Stimulated activated CD4-positive, alpha-beta T cell treated with anti-CD3 and anti-CD28 coated beads, Interleukin-15, amount 100 ng/mL, for 48 hours (primary cell): ENCODE measurements at places on chromosomes 6 and 20.

- no peak for DNase-seq
These were observed 15.9 kb downstream of the TMEM200A start for GRCh38 chr6:130381459-130382380.

DNA sequence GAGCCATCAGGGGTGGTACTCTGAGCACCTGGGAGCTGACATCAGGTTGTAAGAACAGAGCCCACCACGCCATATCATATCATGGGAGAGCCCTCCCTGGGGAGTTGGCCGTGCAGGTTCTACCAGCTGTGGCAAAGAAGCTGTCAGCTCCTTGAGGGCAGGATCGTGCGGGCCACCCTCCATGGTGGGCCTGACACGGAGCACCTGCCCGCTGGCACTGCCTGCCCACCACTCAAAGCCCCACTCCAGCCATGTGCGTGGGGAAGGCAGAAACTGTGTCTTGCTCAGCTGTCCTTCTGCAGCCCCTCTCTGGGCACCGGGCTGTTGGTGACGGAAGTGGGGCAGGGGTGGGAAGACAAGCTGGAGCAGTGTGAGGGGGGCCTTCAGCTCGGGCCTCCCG is 14.3 kb downstream of the PRPH2 start:
- DNase-seq, result no peak

DNA sequence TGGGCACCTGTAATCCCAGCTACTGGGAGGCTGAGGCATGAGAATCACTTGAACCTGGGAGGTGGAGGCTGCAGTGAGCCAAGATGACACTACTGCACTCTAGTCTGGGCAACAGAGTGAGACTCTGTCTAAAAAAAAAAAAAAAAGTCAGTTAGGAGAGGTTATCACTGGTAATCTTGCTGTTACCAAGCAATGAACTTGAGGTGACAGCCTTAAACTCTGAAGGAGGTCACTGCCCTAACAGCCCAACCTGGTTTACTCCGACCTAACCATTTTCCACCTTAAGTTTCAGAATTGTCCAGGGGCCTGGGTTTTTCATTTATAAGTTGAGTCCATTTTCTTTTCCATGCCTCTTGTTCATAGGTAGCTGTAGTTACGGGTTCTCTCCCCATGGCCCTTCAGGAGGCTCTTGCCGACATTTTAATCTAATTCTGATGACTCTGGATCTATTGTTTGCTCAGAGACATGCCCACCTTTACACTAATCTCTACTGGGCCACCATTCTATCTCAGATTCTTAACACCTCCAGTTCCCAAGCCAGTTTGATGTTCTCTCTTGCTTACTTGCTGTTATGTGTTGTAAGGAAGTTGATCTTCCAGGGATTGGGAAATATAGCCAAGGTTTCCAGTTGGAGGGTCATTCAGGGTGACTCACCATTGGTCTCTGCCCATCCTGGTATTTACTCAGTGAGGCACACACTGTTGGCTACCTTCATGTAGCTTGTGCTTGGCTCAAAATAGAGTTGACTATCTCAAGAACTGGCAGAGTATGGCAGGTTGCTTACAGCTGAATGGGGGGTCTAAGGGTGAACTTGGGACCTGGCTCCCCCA is 29.1 kb downstream of the SHLD1 start:
- DNase-seq, result no peak

- no peak for DNase-seq
These were observed 215.3 kb upstream of the LRFN2 start for GRCh38 chr6:40802481-40802880.

- DNase-seq, result no peak
These were observed 58.8 kb upstream of the NKAIN2 start for GRCh38 chr6:123744840-123745239.

DNA sequence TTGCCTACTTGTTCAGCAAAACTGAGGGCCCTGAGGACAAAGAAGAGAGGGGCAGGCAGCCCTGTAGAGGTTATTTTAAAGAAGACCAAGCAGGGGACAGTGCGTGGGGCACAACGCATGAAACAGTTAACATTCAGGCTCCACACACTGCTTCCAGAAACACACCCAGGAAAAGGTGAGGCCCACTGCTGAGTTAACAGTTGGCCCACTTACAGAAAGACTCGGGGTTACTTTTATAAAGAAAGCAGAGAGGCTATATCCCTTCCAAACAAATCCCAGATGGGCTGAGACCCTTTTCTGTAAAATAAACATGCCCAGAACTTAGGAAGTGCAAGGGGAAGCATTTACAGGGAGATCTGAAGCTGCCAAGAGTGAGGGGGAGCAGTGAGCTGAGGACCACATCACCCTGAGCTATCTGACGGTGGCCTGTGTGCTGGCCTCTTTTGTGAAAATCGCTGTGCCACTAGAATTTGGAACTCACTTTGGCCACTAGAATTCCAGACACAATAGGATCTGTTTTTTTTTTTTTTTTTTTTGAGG is 49.8 kb upstream of the SSTR4 start:
- DNase-seq, result no peak

DNA sequence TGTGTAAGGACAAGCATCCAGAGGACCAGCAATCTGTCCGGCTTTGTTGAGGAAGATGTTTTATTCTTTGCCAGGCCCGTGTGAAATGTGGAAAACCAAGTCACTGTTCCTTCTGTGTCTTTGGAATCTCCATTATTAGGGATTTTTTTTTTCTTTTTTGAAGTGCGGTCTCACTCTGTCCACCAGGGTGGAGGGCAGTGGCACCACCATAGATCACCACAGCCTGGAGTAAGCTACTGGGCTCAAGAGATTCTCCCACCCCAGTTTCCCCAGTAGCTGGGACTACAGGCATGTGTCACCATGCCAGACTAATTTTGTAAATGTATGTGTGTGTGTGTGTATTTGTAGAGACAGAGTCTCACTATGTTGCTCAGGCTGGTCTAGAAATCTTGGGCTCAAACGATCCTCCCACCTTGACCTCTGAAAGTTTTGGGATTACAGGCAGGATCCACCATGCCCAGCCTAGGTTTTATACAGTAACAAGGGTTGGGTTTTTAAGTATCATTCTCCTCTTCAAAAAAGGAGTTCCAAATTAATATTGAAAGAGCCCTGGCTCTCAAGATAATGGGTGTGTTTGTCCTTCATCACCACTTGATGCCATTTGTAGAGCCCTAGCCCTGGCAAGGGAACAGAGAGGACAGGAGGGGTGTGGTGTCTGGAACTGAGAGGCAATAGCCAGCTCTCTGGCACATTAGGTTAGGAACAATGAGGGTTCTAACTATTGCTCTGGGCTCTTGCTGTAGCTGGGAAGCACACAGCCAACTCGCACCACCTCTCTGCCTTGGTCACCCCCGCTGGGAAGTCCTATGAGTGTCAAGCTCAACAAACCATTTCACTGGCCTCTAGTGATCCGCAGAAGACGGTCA is 3.1 kb downstream of the LAMP5 start:
- no peak for DNase-seq

DNA sequence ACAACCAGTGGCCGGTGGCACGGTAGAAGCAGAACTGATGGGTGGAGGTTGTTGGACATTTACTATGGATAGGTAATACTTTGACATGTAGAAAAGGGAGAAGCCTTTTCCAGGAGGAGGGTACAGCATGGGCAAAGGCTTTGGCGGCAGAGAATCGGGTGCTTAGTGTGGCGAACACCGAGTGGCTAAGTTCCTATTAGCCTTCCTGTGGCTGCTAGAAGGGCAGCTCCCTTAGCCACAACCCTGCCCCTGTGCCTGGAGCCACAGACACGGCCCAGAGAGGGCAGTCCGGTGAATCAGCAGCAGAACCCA is 37.9 kb upstream of the TGM2 start:
- no peak for DNase-seq

- no peak for DNase-seq
These were observed 1513.4 kb upstream of the DEFB115 start for GRCh38 chr20:29744071-29744470.

DNA sequence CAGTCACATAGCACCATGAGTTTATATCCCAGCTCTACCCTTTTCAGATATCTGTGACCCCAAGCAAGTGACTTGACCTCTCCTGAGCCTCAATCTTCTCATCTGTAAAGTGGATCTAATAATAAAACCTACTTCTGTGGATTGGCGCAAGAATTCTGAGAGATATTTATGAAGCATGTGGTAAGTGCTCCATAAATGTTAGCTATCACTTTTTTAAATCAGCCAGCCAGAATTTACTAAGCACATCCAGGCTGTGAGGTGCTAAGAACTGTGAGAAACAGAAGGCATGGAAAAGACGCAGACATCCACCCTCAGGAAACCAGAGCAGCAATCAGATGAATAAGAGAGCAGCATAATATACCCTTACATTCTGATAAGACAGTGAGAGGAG is 862 bp downstream of the C20orf96 start:
- DNase-seq, result no peak

- no peak for DNase-seq
These were observed 6.1 kb upstream of the TMEM200A start for GRCh38 chr6:130359736-130360135.

GRCh38 chr20:16803965-16804792 is 56.0 kb downstream of the OTOR start:
- DNase-seq, result peak; percentile 10

GRCh38 chr20:4470375-4470774 is 251.3 kb upstream of the PRND start:
- no peak for DNase-seq

- no peak for DNase-seq
These were observed 24.4 kb downstream of the CNR1 start for GRCh38 chr6:88141561-88142296.

DNA sequence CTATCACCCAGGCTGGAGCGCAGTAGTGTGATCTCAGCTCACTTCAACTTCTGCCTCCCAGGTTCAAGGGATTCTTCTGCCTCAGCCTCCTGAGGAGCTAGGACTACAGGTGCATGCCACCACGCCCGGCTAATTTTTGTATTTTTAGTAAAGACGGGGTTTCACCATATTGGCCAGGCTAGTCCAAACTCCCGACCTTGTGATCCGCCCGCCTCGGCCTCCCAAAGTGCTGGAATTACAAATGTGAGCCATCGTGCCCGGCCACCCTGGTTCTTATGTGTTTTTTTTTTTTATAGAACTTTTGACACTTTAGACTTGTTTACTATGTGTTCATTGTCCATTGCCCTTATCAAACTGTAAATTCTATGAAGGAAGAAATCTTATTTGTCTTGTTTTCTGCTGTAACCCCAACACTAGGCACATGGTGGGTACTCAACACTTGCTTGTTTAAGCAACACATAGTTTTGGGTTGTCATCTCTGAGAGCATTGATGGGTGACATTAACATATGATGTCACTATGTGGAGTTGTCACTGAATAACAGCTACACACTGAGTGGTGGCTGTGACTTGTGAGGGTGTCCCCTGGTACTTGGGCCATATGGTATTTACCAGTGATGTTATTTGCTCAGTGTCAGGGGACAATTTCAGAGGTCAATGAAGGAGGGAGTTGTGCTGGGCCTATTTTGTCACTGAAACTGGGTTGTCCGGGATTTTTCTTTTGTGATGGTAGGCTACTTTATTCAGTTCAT is 1.5 kb upstream of the PXMP4 start:
- DNase-seq, result no peak

DNA sequence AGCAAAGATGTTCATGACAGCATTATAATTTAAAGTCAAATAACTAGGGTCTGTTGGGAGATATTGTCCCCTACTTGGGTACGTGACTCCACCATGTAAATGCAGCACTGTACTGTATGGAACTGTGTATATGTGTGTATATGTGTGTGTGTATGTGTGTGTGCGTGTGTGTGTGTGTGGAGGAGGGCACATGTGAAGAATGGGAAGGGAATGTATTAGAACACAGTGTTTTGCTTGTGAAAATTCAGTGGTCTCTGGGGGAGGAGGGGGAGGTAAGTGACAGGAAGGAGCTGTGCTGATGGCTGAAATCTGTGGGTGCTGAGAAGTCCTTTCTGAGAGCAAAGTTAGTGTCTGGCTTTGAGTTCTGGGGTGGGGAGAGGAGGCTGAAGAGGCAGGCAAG is 23.9 kb upstream of the VEGFA start:
- DNase-seq, result no peak
